ENCODE measurements at places on chromosomes 6 and 20.

- DNase-seq, result no peak
Measured at GRCh38 chr6:143399775-143400174, 50.7 kb downstream of the ADAT2 start.

DNA sequence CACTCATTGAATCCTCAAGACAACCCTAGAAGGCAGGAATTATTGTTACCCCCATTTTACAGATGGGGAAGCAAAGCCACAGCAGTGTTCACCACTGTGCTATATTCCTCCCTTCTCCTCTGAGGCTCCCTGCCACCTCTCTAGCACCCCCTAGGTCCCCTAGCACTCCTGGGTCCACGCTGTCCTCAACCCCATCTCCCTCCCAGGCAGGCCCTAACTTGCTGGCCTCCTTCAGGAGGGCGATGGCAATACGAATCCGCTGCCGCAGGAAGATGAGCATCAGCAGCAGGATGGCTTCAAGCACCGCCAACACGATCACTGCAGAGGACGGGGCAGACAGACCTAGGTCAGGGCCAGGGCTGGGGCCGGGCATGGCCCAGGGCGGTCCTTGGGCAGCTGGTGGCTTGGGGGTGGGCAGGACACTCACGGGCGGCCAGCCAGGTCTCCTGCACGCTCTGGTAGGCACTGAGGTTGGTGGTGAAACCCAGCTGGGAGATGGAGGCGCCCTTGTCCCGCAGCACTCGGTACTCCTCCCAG is 7.8 kb upstream of the NEU1 start:
- DNase-seq, result no peak

DNA sequence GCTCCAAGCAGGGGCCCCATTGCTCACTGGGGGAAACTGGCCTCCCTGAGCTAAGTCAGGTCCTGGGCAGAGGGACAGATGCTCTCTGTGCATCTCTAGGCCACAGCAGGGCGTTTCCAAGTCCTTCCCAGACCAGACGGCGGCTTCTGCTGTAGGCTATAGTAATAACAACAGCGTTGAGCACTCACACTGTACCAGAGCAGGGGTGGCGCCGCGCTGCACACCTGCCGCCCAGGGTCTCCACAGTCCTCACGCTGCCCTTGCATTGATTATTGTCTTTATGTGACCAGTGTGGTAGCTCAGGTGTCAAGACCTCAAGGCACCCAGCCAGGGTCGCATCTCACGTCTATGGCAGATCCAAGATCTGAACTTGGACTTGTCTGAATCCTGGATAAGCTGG is 14.9 kb upstream of the CCN5 start:
- no peak for DNase-seq

DNA sequence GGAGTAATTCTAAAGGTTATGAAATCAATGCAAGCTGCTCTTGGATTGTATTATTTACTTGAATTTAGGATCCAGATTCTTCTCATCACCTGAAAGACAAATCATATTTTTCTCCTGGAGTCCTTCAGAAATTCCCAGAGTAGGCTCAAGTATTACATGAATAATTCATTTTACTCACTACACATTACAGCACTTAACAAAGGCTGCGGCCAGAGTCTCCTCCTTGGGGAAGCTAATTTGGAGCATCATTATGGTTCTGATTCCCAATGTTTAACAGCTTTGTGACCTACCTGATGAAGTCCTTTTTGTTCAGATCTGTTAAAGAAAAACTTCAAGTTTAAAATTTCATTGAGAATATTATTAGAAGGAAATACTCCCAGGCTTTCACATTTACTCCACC is 28.7 kb downstream of the GRIK2 start:
- no peak for DNase-seq

- no peak for DNase-seq
Measured at GRCh38 chr6:134165561-134166201, 113.3 kb upstream of the SLC2A12 start.

- DNase-seq, result no peak
Measured at GRCh38 chr6:40743226-40743625, 156.1 kb upstream of the LRFN2 start.

DNA sequence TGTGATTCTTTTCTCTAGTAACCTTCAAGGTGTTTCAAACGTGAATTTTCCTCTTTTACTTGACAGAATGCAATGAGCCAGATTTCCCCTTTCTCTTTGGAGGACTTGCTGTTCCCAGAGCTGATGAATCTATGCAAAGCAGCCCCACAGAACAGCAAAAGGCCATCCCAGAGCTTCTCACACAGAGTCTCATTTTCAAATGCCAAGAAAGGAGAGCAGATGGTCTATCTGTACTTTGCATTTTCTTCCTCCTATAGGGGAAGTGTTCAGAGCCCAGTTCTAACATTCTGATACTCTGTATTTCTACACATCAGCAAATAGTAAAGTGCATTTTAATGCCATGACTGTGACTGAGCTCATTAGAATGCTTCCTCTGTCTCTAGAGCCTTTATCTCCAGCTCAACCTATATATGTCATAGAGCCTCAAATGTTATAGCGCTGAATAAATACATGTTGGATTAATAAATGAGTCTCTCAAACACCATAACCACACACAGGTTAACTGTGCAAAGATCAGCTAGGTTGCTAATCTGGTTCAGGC is 81.8 kb upstream of the EYA4 start:
- DNase-seq, result no peak

DNA sequence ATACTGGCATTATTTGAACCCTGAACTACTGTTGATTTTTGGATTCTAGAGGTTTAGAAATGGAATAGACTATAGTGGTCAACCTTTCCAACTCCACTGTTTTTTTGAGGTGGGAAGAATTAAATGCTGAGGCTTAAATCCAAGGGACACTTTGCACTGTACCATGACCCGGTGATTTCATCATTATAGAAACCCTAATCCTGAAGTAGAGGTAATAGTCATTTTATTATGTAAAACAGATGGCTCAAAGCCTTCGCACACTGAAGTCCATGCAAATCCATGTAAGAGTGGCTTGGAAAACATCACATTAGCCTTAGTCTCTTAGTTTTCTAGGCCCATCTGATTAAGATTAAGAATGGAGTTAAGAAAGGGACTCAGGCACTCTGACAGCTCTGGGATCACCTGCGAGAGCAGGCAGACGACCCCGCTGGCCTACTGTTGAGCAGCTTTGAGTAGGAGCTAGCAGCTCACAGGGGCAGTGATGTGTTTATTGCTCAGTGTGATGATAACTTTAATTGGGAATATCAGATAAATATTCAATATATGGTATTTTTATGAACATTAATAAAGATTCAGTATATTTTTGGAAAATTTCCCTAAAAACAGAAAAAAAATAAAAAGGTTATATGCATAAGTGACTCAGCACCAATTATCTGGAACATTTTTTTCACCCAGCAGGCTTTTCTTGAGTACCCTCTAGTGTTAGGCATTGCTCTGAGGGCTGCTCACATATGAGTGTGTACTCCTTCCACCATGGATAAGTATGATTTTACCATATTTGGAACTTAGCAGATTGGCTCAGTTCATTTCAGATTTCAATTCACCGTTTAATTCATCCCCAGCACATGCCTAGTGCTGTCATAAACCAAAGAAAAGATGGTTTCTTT is 13.4 kb downstream of the SLX4IP start:
- no peak for DNase-seq

- DNase-seq, result no peak
Measured at GRCh38 chr20:25686081-25687067, 10.3 kb downstream of the ZNF337 start.

GRCh38 chr6:35359744-35360348 is 17.5 kb downstream of the PPARD start:
- DNase-seq, result no peak

- DNase-seq, result no peak
Measured at GRCh38 chr20:63534427-63534830, 2.7 kb downstream of the PTK6 start.

DNA sequence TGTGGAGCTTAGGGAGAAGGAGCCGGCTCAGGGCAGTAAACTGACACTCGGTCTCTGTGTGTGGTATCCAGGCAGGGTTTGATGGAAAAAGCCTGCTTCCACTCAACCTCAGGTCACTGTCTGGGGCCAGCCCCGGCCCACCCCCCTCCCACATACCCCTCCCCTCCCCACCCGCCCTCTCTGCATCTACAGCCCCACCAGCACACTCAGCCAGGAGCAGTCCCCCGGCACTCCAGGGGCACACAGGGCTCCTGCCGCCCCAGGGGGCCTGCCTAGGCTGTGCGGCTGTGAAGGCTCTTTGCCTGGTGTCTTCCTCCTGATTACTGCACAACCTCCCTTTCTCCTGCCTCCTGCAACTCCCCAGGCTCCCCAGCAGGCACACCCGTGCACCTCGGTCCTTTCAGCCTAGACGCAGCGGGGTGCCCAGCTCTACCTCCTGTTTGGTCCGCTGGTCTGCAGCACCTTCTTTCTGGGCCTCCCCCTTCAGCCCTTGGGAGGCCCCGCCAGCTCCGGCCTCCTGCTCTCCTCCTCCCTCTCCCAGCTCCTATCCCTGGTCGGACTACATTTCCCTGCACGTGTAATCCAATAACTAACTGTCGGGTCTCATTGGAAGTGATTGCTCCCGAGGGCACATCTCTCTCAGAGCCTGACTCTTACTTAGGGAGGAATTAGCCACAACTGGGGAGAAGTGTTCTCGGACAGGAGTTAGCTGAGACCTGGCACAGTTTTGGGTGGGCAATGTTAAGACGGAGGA is 1.3 kb upstream of the FOXF2 start:
- DNase-seq, result no peak

- no peak for DNase-seq
Measured at GRCh38 chr20:37714978-37715672, 21.3 kb downstream of the CTNNBL1 start.

DNA sequence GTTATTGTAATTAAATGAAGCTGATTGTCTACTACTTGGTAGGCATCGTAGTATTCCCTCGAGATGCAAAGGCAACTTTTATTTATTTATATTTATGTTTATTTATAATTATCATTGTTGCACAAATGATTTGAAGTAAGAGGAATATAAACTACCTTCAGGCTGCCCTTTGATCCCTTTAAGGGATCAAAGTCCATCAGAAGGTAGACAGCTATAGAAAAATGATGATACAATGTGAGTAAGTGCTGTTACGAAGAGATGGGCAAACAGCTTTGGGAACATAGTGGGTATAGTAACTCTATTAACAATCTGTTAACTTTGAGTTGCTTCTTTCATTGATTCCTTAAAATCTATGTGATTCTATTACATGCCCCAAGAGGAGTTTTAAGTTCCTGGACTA is 512.8 kb upstream of the CITED2 start:
- DNase-seq, result no peak

- no peak for DNase-seq
Measured at GRCh38 chr20:57800791-57801430, 91.1 kb upstream of the PMEPA1 start.

DNA sequence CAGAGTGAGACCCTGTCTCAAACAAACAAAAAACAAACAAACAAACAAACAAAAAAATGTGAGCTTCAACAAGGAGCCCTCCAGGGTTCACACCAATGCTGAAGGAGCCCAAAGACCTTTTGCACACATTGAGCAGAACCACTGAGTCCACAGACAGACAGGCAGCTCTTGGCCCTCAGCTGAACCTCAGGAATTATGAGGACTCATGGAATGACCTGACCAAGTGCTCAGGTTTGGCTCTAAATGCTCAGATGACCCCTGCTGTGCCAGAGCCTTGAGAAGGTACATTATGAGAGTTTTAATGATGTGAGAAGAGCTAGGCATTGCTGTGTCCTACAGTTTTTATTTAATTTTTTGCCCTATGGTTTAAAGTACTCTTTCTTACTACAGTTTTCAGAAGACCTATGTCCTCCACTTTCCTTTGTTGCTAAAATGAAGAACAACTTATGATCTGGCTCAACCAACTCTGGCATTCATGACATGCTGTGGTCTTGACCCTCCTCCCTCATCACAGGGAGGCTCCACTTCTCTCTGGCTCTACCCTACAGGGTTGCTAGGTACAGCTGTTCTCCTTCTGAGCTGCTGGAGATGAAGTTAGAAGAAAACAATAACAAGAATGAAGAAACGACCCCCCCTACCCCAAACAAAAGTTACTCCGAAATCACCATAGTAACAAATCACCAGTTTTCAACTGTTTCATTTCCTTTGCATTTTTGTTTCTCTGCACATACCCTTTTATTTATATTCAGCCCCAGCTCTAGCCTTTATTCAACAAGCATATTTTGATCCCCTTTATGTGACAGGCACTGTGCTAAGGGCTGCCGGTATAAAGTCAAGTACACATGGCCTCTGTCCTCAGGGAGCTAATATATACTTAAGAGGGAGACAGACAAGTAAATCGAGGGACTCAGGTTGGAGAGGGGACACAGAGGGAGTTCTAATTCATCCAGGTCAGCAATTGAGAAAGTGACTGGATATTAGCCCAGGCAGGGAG is 128.7 kb upstream of the TRAF3IP2 start:
- no peak for DNase-seq

- DNase-seq, result no peak
Measured at GRCh38 chr20:43043887-43044286, 145.8 kb downstream of the PTPRT start.

DNA sequence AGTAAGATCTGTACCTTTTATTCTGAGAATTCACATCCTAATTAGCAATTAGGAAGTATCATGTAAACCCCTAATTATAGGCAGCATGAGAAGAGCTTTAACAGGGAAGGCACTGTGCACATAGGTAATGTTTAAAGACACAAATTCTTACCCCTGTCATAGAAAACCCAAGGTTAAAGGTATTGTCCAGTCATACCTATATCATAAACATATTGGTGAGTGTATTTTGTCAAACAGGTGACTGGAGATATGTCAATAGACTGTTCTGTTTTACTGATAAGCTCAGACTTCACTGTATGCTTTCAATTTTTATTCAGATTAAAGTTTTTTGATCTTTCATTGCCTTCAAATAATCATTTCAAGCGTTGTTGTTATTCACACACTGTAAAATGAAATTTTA is 43.8 kb downstream of the LGSN start:
- no peak for DNase-seq

DNA sequence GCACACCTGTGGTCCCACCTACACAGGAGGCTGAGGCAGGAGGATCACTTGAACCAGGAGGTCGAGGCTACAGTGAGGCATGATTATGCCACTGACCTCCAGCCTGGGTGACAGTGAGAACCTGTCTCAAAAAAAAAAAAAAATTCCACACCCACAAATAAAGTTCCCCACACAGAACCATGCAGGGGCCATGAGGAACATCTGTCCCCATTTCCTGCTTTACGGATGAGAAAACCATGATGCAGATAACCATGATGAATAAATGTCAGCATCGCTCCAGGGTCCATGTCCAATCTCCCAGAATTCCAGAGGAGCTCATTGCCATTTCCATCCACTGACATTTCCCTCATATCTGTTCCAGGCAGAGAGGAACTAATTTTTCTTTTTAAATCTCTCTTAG is 16.9 kb upstream of the AGPAT4 start:
- DNase-seq, result no peak

DNA sequence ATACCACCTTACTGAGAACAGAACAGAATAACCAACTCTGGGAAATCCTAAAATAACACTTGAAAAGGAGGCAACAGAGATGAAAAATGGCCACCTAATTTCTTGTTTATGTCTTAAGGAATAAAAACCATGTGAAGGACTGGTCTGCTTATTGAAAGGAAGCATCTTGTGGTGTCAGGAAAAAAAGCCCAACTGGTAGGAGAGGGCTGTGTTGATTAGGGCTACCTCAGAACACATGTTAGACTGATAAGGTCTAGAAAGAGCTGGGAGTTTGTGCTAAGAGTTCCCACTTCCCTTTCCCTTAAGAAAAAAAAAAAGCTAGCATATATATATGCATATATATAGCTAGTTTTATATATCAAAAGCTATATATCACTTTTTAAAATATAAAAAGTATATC is 425.3 kb upstream of the BTBD3 start:
- DNase-seq, result no peak

- no peak for DNase-seq
Measured at GRCh38 chr6:7144872-7145584, 37.3 kb downstream of the RREB1 start.
